RPMI7951 (cell line): ENCODE measurements at places on chromosomes 16 and 17.
A peak's percentile ranks its signal among the peaks of the same experiment; 100 is the strongest.

GRCh38 chr17:5759501-5759925 lies 175.2 kb upstream of the NLRP1 start:
- DNase-seq: no peak

DNA sequence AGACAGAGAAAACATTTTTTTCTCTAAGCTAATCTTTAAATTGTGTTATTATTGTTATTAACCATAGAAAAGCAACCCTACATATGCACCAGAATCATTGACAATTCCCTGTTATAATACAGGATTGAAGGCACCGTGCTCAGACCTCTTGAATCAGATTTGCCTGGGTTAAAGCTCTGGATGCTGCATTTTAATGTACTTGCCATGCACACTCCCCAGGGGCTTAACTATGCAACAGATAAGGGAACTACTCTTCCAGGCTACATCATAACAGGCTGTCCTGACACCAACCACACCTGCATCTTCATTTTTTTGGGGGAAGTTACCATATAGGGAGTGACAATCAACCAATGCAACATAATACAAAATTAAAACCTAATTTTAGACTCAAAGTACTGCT lies 1187.6 kb upstream of the CDH8 start:
- no peak for DNase-seq

GRCh38 chr16:55828680-55829079 lies 4.2 kb downstream of the CES1 start:
- DNase-seq: no peak

DNA sequence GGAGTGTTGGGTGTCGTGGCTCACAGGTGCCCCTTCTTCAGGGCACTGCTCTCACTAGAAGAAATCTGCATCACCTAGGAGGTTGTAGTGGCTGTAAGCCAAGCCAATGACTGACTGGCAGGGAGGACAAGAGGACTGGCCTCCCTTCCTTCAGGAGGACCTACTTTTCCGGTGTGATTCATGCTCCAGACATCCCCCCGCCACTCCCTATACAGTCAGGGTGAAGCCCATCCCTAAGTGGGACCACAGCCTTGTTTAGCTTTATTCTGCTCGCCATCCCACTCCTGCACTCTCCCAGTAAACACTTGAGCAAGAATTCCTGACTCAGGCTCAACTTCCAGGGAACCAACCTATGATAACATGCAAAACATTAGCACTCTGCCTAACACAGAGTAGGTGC lies 67.0 kb downstream of the PLCG2 start:
- DNase-seq: no peak

DNA sequence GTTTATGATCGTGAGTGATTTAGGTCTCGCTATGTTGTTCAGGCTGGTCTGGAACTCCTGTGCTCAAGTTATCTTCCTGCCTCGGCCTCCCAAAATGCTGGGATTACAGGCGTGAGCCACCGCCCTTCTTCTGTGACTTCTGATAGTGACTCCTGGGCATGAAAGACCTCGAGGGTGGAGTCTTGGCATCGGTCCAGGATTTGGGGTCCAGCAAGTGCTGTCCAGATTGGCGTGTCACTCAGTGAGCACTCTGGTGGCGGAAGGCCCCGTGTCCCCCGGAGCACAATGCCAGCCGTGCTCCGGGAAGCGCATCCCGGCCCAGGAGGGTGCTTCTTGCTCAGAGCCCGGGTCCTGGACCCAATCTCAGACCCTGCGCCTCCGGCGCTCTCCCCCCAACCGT lies 6.8 kb downstream of the OR1F1 start:
- DNase-seq: no peak

- peak; percentile 77 for DNase-seq
These were observed 141.0 kb upstream of the KCNJ18 start for GRCh38 chr17:21551081-21551881.

GRCh38 chr17:34291721-34292348 lies 6.3 kb downstream of the CCL11 start:
- DNase-seq: peak; percentile 49

DNA sequence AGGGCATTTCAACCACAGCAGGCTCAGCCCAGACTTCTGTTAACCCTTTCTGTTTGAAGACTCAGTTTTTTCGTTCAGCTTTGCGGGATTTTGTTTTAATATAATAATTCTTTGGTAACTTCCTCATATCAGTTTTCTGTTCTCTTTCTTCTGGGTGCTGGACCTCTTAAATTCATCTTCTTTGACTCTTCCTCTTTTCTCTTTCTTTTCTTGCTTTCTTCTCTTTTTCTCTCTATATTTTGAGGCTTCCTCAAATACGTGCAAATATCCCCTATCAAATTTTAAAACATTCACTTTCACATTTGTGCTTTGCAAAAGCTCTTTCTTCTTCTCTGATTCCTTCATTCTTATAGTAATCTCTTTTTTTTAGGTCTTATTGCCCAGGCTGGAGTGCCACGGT lies 136.3 kb downstream of the HS3ST3B1 start:
- DNase-seq: no peak

DNA sequence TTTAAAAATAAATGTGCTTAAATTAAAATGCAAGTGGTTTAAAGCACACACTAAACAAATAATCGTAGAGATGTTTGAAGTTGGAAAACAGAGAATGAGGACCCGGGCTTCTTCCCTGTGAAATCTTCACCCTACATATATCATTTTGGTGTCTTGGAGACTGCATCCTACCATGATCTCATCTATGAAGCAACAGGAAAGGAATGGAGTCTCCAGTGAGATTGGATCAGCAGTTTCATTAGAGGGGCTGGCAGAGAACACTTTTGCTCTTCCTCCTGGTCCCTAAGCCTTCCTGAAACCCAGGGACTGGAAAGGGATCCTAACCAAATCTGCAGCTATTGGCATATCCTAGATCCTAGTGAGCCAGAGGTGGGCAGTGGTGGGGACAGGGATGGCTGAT lies 85.0 kb downstream of the GRIN2A start:
- DNase-seq: peak; percentile 35

- peak; percentile 28 for DNase-seq
These were observed 124.5 kb upstream of the CIBAR2 start for GRCh38 chr16:85236818-85237150.

DNA sequence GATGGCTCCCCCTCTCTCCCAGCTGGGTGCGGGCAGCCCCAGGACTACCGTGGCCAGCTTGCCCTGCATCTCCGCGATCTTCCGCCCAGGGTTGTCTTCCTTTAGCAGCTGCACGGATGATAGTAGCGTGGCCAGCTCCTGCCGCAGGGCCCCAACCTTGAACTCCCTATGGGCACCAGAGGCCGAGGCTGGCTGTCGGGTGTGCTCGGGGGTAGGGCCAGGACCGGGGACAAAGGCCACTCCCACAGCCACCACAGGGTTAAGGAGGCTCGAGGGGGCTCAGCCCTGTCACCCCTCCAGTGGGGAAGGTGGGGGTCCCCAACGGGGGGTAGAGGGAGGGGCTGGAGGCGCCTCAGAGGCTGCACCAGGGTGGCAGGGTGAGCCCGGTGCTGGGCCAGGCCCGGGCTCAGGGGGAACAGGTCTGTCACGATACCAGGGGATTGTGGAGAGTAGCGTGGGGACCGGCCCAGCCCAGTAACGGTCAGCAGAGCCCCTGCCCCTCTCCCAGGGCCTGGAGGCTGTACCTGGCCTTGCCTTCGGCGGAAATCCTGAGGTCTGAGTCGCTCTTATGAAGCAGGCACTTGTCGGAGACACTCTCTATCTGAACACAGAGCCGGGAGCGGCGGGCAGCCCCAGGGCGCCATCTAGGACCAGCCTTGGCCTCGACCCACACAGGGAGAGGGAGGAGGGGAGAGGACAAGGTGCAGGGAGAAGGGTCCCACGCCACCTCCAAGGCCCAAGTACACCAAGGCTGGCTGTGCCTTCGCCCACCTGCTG lies 5.2 kb downstream of the PERCC1 start:
- DNase-seq: no peak
